Uterus (tissue), 4 donors: ENCODE measurements at places on chromosomes 12 and 14. TPM values are rescaled to one million over a fixed set of nuclear protein-coding genes. Genes with fewer than 3 reads are reported as not detected.

DNA sequence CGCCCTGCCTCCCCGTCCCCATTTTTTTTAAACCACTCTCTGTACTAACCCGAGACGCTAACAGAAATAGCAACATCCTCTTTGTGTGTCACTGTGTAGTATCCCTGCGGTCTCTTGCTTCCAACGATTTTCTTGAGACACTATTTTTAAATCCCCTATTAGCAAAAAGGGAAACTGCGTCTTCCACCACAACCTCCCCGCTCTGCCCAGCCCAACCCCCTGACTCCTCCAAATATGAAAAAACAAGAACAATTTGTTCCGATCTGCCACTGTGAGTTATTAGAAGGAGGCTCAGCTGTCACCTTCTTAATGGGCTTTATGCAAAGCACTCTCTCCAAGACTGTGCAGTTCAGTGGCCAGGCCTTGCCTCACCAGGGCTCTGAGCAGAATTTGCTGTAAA lies 76.3 kb downstream of the MAP1LC3B2 start:
- no peaks in the 10 kb centered on the region for H3K36me3 ChIP-seq
- H3K4me1 ChIP-seq = no peaks in the 10 kb centered on the region
- DNase-seq = no peak
- H3K4me3 ChIP-seq = no peak overlapping the region
- no peaks in the 10 kb centered on the region for H3K27me3 ChIP-seq
- no peak overlapping the region for H3K27ac ChIP-seq

The SYCP3 gene
- total RNA-seq = 0.14 TPM

The PPP1R1A gene
- total RNA-seq = 3.2 TPM

- no peak overlapping the region for H3K4me3 ChIP-seq
- H3K4me1 ChIP-seq = no peaks in the 10 kb centered on the region
- no peaks in the 10 kb centered on the region for H3K36me3 ChIP-seq
- H3K27me3 ChIP-seq = peaks cover 8% of the 10 kb centered on the region
- no peak for DNase-seq
- H3K27ac ChIP-seq = no peak overlapping the region
Observed at GRCh38 chr12:116694653-116695463, 43.0 kb downstream of the SPRING1 start.

The LRTM2 gene
- total RNA-seq = not detected

GRCh38 chr12:271161-271560 lies 8.5 kb upstream of the SLC6A13 start:
- H3K27ac ChIP-seq = no peak overlapping the region
- H3K4me3 ChIP-seq = no peak overlapping the region
- no peaks in the 10 kb centered on the region for H3K4me1 ChIP-seq
- peak; percentile 37 for DNase-seq
- no peaks in the 10 kb centered on the region for H3K36me3 ChIP-seq

- peaks cover 9% of the 10 kb centered on the region for H3K4me1 ChIP-seq
- no peaks in the 10 kb centered on the region for H3K27me3 ChIP-seq
- no peaks in the 10 kb centered on the region for H3K36me3 ChIP-seq
- DNase-seq = peak; percentile 63
- no peak overlapping the region for H3K4me3 ChIP-seq
- peak overlapping the region; percentile 39 for H3K27ac ChIP-seq
Observed at GRCh38 chr14:22478670-22479069, 110.4 kb downstream of the DAD1 start.

The NELL2 gene
- not detected for total RNA-seq

DNA sequence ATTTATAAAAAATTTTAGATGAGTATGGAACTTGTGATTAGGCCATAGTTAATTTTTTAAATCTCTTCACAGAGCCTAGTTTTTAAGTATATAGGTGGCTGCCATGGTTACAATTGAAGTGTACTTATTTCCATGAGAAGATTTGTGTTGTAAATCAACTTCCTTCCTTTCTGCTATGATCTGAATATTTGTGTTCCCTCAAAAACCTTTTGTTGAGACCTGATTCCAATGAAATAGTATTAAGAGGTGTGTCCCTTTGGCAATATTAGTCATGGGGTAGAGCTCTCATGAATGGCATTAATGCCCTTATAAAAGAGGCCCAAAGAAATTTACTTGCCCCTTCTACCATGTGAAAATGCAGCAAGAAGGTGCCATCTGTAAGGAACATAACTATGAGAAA lies 28.8 kb downstream of the ETNK1 start:
- no peak for DNase-seq
- no peaks in the 10 kb centered on the region for H3K4me1 ChIP-seq
- no peaks in the 10 kb centered on the region for H3K36me3 ChIP-seq
- H3K27me3 ChIP-seq = no peaks in the 10 kb centered on the region

The RDH12 gene
- not detected for total RNA-seq

- H3K4me3 ChIP-seq = no peak overlapping the region
- no peak for DNase-seq
- no peak overlapping the region for H3K27ac ChIP-seq
- no peaks in the 10 kb centered on the region for H3K27me3 ChIP-seq
- no peaks in the 10 kb centered on the region for H3K4me1 ChIP-seq
Observed at GRCh38 chr12:103273645-103274044, 222.1 kb downstream of the C12orf42 start.

- H3K27me3 ChIP-seq = no peaks in the 10 kb centered on the region
- DNase-seq = peak; percentile 41
- H3K4me3 ChIP-seq = no peak overlapping the region
- no peaks in the 10 kb centered on the region for H3K36me3 ChIP-seq
- no peaks in the 10 kb centered on the region for H3K4me1 ChIP-seq
- H3K27ac ChIP-seq = peak overlapping the region; percentile 48
Observed at GRCh38 chr12:70598467-70599193, 38.6 kb downstream of the PTPRB start.

DNA sequence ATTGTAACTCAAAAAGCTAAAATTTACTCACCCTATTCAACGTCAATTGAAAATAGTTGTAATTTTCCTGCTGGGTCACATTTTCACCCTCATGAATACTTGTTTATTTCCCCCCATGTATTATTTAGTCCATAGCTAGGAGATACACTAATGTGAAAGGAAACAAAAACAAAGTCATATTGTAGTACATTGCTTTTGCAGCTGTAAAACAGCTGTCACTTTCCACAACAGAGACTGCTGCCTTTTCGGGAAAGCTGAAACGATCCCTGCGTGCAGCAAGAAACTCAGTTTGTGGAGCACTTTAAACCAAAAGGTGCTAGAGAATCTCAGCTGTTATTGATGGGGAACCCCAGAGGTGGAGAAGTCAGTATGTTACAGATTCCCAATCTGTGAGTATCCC lies 4.3 kb downstream of the RACGAP1 start:
- no peaks in the 10 kb centered on the region for H3K36me3 ChIP-seq
- H3K4me1 ChIP-seq = no peaks in the 10 kb centered on the region
- H3K27ac ChIP-seq = no peak overlapping the region
- no peak for DNase-seq
- no peaks in the 10 kb centered on the region for H3K27me3 ChIP-seq
- H3K4me3 ChIP-seq = no peak overlapping the region

- H3K27me3 ChIP-seq = no peaks in the 10 kb centered on the region
- H3K4me1 ChIP-seq = no peaks in the 10 kb centered on the region
- no peaks in the 10 kb centered on the region for H3K36me3 ChIP-seq
- no peak for DNase-seq
Observed at GRCh38 chr14:64983439-64984310, 3.0 kb upstream of the FNTB start.

- no peaks in the 10 kb centered on the region for H3K27me3 ChIP-seq
Observed at GRCh38 chr14:34715127-34715863, 902 bp upstream of the CFL2 start.

GRCh38 chr14:23939607-23940326 lies 13.8 kb upstream of the DHRS4 start:
- no peaks in the 10 kb centered on the region for H3K4me1 ChIP-seq
- DNase-seq = no peak
- no peaks in the 10 kb centered on the region for H3K27me3 ChIP-seq
- H3K4me3 ChIP-seq = no peak overlapping the region

The CCDC175 gene
- 0.41 TPM for total RNA-seq

GRCh38 chr12:51865757-51866270 lies 17.3 kb upstream of the FIGNL2 start:
- DNase-seq = no peak
- H3K27ac ChIP-seq = no peak overlapping the region
- no peak overlapping the region for H3K4me3 ChIP-seq
- no peaks in the 10 kb centered on the region for H3K36me3 ChIP-seq

GRCh38 chr14:64755781-64756221 lies 51.6 kb downstream of the PLEKHG3 start:
- H3K36me3 ChIP-seq = no peaks in the 10 kb centered on the region
- H3K4me1 ChIP-seq = peaks cover 19% of the 10 kb centered on the region
- H3K27ac ChIP-seq = no peak overlapping the region
- H3K27me3 ChIP-seq = no peaks in the 10 kb centered on the region
- no peak overlapping the region for H3K4me3 ChIP-seq
- DNase-seq = no peak

DNA sequence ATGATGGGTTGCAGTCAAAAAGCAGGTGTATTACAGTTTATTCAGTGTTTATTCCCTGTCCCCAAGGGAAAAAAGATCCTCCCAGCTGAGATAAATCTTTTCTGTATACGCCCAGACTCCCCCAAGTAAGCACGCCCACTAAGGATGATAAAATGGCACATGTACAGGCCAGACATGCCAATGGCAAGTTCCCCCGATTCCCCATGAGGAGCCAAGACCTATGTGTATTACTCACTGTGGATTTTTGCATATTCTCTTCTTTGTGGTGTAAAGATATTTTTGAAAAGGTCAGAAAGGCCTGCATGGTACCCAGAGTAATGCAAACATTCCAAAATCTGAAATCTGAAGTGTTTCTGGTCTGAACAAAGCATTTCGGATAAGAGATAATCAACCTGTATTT lies 22.2 kb downstream of the NR2C1 start:
- no peak overlapping the region for H3K27ac ChIP-seq
- DNase-seq = no peak
- no peaks in the 10 kb centered on the region for H3K27me3 ChIP-seq
- no peaks in the 10 kb centered on the region for H3K4me1 ChIP-seq
- no peak overlapping the region for H3K4me3 ChIP-seq

DNA sequence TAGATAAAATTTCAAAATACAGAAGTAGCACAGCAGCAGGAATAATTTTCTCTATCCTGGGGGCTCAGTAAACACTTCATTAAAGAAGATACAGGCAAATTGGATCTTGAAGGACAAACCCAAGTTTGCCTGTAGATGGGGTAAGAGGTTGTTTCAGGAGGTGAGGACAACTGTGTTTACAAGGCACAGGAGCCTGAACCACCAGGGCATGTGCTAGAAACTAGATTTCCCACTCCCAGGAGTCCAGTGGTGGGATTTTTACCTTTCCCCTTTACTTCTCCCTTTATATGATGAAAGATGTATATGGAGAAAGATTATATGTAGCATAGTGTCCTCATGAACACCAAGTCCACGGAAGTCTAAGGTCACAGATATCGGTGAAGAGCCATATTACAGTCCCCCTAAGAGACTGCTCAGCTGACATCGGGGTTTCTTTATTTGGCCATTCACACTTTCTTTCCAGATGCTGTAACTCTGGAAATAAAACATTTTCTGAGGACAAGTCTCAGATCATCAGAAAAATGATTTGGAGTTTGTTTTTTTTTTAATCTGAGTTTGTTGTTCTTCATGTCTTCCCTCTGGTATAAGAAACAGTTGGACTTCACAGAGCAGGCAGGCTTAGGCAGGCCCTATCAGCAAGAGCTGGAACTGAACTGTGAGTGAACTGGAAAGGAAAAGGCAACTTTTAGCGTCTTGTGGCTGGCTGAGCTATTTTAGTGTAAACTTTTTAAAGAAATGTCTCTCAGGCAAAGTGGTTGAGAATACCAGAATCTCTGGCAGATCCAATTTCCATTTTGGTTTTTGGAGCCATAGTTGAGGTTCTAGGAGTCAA lies 8.0 kb upstream of the EVL start:
- no peak for DNase-seq
- no peaks in the 10 kb centered on the region for H3K36me3 ChIP-seq
- no peaks in the 10 kb centered on the region for H3K27me3 ChIP-seq

The RFX4 gene
- total RNA-seq = not detected

DNA sequence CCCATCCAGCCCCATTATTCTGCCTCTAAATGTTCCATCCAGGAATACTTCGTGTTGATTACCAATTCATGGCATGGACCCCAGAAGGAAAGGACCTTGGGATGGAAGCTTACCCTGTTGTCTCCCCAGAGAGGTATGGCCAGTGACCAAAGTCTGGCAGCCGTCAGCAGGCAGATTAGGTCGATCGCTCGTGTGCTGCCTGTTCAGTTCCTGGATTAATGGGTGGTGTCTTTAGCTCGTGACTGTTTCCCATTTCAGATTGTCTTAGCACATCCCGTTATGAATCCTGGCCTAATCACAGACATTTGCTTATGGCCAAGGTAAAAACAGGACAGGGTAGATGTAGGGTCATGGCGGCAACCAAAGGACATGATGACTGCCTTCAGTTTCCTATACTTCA lies 122.9 kb upstream of the NTF3 start:
- H3K36me3 ChIP-seq = no peaks in the 10 kb centered on the region
- H3K27me3 ChIP-seq = no peaks in the 10 kb centered on the region
- no peak for DNase-seq
- no peak overlapping the region for H3K4me3 ChIP-seq

- no peaks in the 10 kb centered on the region for H3K4me1 ChIP-seq
- H3K27me3 ChIP-seq = no peaks in the 10 kb centered on the region
- no peak overlapping the region for H3K27ac ChIP-seq
Observed at GRCh38 chr12:659090-659683, 4.1 kb downstream of the NINJ2 start.

- no peaks in the 10 kb centered on the region for H3K36me3 ChIP-seq
- H3K27ac ChIP-seq = peak overlapping the region; percentile 56
- H3K4me3 ChIP-seq = no peak overlapping the region
- no peaks in the 10 kb centered on the region for H3K27me3 ChIP-seq
- peaks cover 8% of the 10 kb centered on the region for H3K4me1 ChIP-seq
Observed at GRCh38 chr14:89386212-89386886, 30.7 kb downstream of the FOXN3 start.

The SERPINA12 gene
- not detected for total RNA-seq

DNA sequence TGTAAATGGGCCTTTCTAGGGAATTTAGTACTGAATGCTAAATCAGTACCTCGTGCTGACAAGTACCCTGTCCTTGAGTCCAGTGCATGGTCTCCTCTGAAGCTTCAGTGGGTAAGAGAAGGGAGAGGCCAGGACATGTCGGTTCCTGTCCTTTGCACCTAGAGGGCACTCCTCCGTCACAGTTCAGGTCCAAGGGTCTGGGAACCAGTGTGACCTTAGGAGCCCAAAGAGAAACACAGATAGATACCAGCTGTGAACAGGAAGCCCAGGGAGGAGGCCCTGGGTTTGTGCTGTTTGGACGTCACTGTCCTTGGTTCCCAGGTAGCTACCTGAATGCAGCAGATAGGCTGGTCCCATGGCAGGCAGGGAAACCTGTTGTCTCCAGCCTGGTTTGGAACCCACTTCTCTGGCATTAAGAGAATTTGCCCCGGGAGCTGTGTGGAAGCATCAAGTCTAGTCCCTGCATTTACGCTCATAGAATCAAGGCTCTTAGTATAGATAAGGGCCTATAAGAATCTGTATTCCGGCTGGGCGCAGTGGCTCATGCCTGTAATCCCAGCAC lies 3.9 kb upstream of the FGF23 start:
- H3K36me3 ChIP-seq = no peaks in the 10 kb centered on the region
- DNase-seq = no peak
- H3K4me1 ChIP-seq = no peaks in the 10 kb centered on the region

The ACOT6 gene
- total RNA-seq = not detected

DNA sequence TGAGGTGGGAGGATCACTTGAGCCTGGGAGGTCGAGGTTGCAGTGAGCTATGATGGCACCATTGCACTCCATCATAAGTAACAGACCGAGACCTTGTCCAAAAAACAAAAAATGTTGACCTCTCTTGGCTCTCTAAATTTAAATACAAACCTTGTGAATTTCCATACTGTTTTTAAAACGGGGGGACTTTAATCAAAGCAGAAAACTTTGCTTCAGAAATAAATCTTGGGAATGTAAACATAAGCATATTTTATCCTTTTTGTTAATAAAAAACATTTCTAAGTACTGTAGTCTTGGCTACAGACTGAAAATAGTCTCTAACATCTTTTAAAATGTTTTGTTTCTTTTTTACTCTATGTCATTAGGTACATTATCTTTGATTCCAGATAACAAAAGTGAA lies 130.7 kb upstream of the RASSF8 start:
- no peaks in the 10 kb centered on the region for H3K4me1 ChIP-seq
- DNase-seq = no peak
- H3K27me3 ChIP-seq = no peaks in the 10 kb centered on the region
- no peak overlapping the region for H3K27ac ChIP-seq
